ENCODE measurements at places on chromosomes 13 and 19.

DNA sequence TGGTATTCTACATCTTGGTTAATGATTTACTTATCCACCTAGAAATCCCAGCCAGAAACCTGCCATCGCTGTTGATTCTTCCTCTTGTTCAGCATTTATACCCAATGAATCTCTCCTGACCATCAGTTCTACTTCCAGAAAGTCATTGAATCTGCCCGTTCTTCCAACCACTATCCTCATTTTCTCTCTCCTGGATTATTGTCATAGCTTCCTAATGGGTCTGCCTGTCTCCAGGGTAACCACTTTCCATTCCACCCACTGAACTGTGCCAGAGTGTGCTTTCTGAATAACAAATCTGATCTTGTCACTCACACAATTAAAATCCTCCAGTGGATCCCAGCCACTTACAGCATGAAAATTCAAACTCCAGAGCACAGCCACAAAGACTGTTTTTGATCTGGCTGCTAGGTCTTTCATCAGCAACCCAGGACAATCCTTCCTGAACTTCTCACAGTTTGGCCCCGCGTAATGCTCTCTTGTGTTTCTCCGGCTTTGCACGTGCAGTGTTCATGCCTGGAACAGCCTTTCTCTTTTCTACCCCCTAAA lies 330.6 kb downstream of the SPRY2 start:
- no peak for DNase-seq

DNA sequence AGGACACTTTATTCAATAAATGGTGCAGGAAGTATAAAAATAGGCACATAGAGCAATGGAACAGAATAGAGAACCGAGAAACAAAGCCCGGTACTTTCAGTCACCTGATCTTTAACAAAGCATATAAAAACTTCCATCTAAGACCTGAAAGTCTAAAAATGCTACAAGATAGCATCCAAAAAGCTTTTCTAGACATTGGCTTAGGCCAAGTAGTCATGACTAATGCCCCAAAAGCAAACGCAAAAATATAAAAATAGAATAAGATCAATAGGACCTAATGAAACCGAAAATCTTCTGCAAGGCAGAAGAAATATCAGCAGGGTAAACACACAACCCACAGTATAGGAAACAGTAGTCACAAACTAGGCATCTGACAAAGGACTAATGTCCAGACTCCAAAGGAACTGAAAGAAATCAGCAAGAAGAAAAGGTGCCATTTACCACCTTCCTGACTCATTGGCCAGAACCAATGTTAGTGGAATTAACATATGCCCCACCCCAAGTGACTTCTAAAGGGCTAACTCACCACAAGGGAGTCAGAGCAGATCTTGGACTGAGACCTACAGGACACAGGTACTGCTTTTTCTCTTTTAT lies 40.8 kb upstream of the CEACAM21 start:
- DNase-seq, result no peak

- no peak for DNase-seq
Measured at GRCh38 chr19:6750062-6750461, 10.6 kb downstream of the TRIP10 start.

GRCh38 chr13:24618011-24618955 lies 61.9 kb upstream of the ATP12A start:
- no peak for DNase-seq

- no peak for DNase-seq
Measured at GRCh38 chr13:93307136-93307535, 80.5 kb downstream of the GPC6 start.

GRCh38 chr13:27353166-27353583 lies 71.2 kb upstream of the GTF3A start:
- DNase-seq, result no peak

DNA sequence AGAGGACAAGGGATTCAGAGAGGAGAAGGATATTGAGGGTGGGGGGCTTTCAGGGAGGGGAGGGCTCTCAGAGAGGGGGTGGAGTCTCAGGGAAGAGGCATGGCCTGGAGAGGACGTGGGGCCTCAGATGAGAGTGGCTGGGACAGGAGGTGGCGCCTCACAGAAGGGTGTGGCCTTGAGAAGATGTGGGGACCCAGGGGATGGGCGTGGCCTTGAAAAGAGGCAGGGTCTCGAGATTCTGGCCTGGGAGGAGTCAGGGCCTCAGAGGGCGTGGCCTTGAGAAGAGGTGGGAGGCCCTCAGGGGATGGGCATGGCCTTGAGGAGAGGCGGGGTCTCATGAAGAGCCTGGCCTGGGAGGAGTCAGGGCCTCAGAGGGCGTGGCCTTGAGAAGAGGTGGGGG lies 23.7 kb upstream of the TNFSF14 start:
- no peak for DNase-seq

GRCh38 chr19:2782329-2782935 lies 641 bp downstream of the SGTA start:
- no peak for DNase-seq

DNA sequence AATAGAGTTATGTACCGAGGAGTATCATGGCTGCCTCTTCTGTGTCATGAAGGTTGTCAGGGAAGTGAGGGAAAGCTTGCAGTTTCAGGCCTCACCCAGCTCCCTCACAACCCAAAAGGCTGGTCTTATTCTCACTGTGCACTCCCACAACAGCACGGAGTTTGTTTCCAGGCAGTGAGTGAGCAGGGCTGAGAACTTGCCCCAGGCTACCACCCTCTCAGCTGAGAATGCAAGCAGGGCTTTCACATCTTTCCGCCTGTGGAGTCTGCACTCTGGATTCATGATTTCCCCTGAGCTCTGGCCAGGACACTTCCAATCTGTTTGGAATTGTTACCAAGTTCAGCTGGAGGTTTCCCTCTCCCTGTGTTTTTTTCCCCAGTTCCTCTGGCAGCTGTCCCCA lies 2284.7 kb upstream of the PCDH20 start:
- no peak for DNase-seq

GRCh38 chr19:3612330-3612729 lies 5.7 kb upstream of the TBXA2R start:
- no peak for DNase-seq

DNA sequence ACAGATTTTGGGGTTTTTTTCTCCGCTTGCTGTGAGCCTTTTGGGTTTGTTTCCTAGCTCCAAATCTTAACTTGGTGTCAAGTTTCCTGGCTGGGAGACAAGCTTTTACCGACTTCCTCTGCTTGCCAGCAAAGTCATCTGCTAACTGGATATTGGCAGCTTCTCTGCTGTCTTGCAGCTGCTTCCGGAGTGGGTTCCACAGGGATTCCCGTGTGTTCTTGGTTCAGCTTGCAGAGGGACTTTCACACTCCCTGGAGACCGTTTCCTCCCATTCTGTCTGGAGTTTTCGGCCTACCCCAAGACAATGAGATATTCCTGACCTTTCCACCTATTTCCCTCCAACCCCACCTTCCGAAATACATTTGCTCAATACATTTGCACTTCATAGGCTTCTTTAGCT lies 2.2 kb upstream of the COLGALT1 start:
- DNase-seq, result peak; percentile 17

- DNase-seq, result no peak
Measured at GRCh38 chr13:110471156-110471832, 90.2 kb downstream of the RAB20 start.

- DNase-seq, result no peak
Measured at GRCh38 chr19:4711211-4711610, 12.4 kb downstream of the DPP9 start.

GRCh38 chr13:73922493-73923393 lies 211.5 kb downstream of the KLF12 start:
- DNase-seq, result no peak

DNA sequence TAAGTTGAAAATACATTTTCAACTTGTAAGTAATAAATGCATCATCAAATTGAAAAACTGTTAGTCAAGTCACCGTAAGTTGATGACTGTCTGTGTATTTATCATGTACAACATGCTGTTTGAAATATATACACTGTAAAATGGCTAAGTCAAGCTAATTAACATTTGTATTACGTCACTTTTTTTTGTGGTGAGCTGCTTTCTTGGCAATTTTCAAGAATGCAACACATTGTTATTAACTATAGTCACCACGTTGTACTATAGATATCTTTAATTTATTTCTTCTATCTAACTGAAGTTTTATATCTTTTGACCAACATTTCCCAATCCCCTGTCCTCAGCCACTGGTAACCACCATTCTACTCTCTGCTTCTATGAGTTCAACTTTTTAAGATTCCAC lies 57.0 kb downstream of the RBM26 start:
- DNase-seq, result no peak

Measured in NCI-H1436 treated with DMSO at 0.1 percent for 48 hours (cell line).